ENCODE measurements at places on chromosomes 1 and 21. TPM values are rescaled to one million over a fixed set of nuclear protein-coding genes. Genes with fewer than 3 reads are reported as not detected.

DNA sequence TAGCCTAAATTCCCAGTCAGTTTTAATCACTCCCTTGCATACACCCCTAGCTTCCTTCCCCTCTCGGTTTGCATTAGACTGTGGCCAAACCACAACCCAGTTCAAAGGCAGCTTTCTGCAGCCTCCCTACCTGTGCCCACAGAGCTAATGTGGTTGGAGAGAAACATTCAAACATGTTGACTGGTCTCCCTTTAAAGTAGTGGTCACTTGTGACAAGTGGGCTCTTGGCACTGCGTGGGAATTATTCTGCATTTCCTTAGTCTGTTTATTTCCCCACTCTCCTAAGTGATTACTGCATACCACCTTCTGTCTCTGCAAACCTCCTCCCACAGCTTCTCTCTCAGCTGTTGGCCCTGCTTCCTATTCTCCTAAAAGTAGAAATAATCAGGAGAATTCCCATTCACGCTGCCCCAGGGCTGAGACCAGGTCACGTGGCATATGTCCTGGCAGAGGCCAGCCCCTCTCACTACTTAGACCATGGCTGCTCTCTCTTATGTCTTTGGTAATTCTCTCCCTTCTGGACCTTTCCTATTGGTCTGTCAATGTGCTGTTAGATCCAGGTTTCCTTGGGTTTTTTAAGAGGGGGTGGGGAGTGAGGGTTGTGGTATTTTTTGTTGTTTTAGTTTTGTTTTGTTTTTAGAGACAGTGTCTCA lies 38.4 kb upstream of the CD101 start:
- no peak for DNase-seq

DNA sequence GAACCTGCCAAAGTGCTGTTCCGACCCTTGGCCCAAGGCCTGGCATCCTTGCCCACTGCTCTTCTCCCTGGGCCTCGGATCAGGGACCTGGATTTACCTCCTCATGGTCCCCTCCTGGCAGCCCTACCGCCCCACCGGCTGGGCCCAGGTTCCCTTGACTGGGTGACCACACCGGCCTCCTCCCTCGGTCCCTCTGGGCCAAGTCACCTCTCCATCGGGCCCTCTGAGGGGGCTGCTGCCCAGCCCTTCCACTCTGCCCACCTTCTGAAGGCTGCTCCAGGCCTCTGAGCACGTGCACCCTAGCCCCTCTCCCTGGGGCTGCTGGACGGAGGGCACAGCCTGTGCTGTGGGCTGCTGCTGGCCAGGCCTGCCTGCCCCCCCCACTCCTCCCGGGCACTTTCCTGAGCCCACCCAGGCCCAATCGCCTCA lies 9.3 kb upstream of the MMEL1 start:
- no peak for DNase-seq

- peak; percentile 30 for DNase-seq
These were observed 77.4 kb downstream of the DESI2 start for GRCh38 chr1:244730153-244730933.

DNA sequence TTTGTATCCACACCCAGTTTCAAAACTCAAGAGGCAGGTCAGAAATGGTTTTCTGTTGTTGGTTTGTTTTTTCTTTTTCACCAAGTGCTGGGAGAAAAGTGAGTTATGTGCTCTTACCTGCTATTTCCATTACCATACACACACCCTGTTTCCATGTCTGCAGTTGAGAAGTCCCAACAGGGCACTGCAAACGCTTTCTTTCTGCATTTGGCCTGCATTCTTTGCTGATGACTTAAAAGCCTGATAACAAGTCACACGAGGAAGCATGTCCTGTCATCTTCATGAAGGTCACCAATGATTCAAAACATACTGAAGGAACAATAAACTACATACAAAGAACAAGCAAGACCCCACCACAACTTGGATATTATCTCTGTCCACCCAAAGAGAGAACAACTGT lies 24.8 kb upstream of the KCNE1 start:
- no peak for DNase-seq

DNA sequence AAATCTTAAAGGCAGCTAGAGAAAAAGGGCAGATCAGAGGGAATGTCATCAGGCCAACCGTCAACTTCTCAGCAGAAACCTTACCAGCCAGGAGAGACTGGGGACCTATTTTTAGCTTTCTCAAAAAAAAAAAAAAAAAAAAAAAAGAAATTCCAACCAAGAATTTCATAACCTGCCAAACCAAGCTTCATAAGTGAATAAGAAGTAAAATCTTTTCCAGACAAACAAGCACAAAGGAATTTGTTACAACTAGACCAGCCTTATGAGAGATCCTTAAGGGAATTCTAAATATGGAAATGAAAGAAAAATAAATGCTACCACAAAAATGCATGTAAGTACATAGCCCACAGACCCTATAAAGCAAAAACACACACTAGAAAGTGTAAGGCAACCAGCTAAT lies 267.7 kb downstream of the AKT3 start:
- DNase-seq: no peak

- DNase-seq: no peak
These were observed 26.7 kb downstream of the COLGALT2 start for GRCh38 chr1:184010788-184011187.

DNA sequence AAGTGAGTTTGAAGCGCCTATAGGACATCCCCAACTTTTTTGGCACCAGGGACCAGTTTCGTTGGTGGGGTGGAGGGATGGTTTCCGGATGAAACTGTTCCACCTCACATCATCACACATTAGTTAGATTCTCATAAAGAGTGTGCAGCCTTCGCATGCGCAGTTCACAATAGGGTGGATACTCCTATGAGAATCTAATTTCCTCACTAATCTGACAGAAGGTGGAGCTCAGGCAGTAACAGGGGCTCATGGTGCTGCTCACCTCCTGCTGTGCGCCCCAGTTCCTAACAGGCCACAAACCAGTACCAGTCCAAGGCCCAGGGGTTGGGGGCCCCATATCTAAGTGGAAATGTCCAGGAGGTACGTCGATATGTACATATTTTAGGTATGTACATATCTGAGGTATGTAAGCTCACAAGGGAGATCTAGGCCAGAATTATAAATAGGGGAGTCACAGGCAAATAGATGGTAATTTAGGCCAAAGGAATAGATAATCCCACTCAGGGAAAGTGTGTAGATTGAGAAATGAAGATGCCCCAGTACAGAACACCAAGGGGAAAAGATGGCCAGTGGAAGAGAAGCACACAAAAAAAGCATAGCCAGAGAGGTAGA lies 27.5 kb upstream of the RASAL2 start:
- DNase-seq: no peak

- no peak for DNase-seq
These were observed 41.4 kb upstream of the TENT5C start for GRCh38 chr1:117564227-117565075.

IARS2 gene
- 64.7 TPM for total RNA-seq

MPZ gene
- 4.5 TPM for total RNA-seq

CXADR gene
- total RNA-seq: 65.9 TPM

SLC44A3 gene
- 75.4 TPM for total RNA-seq

DMRTA2 gene
- total RNA-seq: 0.20 TPM
